CD4-positive, alpha-beta T cell treated with Interleukin-1 beta for 1 hour (primary cell): ENCODE measurements at places on chromosomes 7 and 10.

DNA sequence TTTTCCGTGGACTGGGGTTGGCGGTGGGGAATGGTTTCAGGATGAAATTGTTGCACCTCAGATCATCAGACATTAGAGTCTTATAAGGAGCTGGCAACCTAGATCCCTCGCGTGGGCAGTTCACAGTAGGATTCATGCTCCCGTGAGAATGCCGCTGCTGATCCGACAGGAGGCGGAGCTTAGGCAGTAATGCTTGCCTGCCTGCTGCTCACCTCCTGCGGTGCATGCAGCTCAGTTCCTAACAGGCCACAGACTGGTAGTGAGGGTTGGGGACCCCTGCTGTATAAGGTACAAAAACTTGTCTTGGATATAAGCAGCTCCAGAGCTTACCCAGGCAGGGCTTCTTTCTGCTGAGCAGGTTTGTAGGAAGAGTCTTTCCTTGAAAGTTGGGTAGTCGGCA lies 53.9 kb downstream of the SHH start:
- no peak for DNase-seq

DNA sequence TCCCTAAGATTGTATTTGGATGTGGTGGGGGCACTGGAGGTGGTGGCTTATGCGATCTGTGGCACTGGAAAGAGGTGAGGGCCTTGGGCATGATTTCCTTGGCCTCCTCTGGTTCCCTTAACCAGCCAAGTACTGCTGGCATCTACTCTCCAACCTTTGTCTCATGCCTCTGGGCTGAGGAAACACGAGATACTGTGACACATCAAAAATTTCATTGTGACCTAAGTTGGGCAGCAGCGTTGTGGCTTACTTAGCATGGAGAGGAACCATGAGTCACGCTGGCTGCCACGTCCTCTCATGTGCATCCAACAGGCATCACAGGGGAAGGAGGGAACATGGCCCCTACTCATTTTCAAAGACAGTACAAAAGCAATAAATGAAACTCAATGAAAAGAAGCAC lies 29.7 kb upstream of the GSDME start:
- no peak for DNase-seq

GRCh38 chr10:51251110-51251509 lies 176.8 kb downstream of the PRKG1 start:
- no peak for DNase-seq

GRCh38 chr10:70479165-70479581 lies 606 bp downstream of the PALD1 start:
- DNase-seq: no peak

DNA sequence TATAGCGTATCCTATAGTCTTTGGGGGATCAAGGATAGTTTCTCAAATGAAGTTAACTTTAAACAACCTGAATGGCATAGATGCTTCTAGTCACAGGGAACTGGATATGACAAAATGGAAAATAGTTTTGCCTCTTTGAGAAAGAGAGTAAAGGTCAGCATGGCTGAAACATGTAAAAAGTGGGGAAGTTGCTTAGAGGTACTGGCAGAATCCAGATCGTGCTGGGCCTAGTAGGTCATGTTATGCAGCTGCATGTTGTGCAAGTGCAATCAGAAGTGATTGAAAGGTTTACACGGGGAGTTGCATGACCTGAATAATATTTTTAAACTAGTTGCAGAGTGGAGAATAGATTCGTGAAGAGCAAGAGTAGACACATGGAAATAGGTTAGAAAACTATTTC lies 201.1 kb upstream of the HDAC9 start:
- no peak for DNase-seq

- no peak for DNase-seq
These were observed 231.5 kb upstream of the NRP1 start for GRCh38 chr10:33566001-33566400.

GRCh38 chr7:50507898-50508470 lies 57.2 kb downstream of the DDC start:
- DNase-seq: no peak

DNA sequence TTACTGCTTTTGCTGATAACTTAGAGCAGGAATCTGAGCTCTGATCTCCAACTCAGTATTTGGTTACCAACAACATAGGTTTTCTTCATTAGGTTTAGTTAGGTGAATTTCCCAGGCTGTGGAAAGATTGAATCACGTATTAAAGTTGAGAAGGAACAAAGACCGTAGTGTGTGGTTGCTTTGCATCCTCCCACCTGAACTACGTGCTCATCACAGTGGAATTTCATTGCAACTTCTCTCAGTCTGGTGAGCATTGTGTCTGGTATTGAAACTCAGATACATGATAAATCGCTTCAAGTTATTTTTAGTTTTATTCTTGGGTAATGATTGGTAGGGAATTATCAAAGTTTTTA lies 139.4 kb upstream of the AKR1E2 start:
- no peak for DNase-seq

DNA sequence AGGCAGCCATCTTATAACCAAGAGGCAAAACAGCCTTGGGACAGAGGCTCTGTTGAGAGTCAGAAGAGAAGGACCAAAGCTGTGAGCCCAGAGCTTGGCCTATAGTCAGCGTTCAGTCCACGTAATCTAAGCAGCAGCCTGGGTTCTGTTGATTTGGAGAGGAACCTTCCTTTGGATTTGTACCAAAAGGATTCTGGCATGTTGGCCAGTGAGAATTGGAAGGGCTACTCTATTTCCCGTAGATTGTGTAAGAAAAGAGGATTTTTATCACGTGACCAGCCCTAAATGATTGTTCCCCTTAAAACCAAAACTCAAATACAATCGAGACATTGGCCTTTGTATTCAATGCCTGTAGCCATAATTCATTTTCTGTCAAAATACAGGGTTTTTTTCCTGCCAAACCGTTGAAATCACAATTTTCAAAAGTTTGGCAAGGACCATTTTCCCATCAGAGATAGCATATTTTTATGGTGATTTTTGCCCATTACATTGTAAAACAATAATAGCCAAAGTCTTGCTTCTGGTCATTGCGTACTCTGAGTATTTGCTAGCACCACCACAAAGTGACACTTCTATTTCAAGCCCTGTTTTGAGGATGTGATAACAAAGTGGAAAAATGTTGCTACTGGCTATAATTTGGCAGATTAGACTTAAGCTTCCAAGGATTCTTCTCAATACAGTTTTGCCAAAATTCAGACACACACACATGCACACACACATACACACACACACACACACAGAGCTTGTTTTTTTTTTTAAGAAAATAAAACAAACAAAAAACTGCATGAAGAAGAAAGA lies 23.1 kb upstream of the BMPER start:
- DNase-seq: no peak

DNA sequence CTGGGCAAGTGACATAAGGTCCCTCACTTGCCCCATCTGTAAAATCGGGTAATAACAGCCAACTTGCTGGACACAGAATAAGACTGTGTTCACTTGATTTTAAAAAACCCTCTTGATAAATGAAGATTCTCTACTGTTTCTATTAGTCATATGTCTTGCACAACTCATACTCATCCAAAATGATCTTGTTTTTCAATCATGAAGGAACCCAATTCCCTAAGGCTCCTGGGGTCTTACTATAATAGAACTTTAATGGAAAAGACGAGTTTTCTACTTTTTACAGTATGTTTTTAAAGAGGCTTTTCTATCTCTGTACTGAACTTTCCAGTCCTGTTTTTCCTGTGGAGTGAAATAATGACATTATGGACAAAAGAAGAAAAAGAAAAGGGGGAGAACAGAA lies 103.8 kb downstream of the ARID5B start:
- DNase-seq: no peak

GRCh38 chr7:18366394-18366793 lies 129.2 kb upstream of the HDAC9 start:
- DNase-seq: no peak

DNA sequence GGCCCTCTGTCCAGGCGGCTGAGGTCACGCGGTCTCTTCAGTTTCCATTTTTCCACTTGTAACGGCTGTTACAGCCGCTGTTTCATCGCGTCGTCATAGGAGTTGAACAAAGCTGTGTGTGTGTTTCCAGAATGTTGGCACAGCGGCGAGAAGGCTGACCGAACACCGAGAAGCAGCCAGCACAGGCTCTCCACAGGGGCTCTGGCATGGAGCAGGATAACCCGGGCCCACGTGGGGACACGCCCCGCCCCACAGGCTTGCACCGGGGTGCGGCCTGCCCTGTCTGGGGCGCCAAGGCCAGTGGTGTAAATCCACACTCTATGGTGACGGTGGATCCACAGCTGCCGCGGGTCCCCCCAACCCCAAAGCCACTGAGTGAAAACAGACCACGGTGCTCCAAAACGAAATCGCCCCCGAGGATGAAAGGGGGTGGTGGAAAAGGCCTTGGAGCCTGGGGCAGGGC lies 448.2 kb downstream of the DNAJB6 start:
- DNase-seq: no peak

GRCh38 chr10:100909501-100910263 lies 3.1 kb upstream of the SLF2 start:
- DNase-seq: no peak

GRCh38 chr10:83476211-83476610 lies 663.1 kb upstream of the GHITM start:
- no peak for DNase-seq

DNA sequence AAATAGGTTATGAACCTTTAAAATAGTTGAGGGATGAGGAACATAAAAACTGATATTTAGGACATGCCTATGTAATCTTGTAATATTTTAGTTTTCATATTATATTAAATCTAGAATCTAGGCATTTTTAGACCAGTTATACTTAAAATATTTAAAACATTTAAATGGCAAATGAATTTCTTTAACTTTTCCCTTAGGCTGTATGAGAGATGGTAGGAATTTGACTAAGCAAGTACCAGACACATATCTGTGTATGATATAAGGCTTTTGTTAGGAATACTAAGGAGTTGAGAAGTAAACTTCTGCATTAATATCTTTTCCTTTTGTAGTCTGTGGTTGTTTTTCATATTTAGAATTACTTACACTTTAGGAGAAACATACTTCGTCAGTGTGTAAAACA lies 25.1 kb downstream of the SEPTIN7 start:
- no peak for DNase-seq

GRCh38 chr7:37311355-37311754 lies 137.3 kb downstream of the ELMO1 start:
- peak; percentile 40 for DNase-seq

DNA sequence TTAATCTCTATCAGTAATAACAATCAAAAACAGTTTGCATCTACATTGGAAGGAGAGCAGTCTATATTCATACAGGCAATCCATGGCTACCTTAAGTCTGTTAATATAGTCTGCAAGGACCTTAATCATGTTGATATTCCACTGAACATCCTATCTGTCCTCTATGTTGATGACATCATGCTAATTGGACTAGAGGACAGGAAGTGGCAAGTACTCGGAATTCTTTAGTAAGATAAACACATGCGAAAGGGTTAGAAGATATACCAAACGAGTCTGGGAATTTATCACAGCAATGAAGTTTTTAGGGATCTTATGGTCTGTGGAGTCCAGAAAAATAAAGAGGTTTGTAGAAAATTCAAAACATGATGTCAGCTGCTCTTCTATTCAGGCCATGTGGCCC lies 11.3 kb upstream of the SAMD9L start:
- no peak for DNase-seq

DNA sequence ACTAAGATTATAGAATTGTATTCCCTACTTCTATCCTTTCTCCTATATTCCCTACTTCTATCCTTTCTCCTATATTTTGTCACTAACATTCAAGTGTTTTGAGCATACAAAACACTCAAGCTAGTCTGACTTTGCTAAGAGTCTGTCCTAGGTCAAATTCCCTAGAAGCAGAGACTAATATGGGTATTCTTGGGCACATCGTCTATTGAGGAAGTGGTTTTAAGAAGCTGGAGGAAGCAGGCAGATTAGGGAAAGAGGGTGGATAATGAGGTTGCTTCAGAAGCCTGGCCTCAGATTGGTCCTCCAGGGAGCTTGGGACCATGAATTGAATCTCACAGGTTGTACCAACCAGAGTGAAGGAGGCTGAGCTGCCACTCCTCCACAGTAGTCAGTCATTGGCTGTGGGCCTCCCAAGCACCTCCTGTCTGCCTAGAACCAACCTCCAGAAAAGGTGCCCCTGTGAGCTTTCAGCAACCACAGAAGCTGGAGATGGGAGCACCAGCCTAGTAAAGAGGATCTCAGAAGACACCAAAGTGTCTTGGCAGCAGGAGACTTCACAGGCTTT lies 295.9 kb upstream of the PHF14 start:
- no peak for DNase-seq

GRCh38 chr7:121219026-121219425 lies 109.8 kb upstream of the WNT16 start:
- no peak for DNase-seq

GRCh38 chr7:158549616-158550393 lies 37.8 kb downstream of the PTPRN2 start:
- no peak for DNase-seq

DNA sequence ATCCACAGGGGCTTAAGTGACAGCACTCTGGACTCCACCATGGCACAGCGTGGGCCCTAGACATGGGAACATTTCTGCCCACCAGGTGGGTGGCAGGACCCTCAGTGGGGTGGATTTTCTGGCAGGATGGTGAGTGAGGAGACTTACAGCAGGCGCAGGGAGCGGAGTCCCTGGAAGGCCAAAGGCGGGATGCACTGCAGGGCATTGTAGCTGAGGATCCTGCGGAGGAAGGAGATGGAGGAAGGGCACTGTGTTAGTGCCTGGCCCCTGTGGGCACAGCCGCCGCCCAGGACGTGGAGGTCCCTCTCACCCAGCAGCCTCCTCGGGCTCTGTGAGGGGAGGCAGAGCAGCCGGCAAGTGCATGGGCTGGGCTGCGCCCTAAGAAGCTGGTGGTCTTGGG lies 154.3 kb downstream of the SLIT1 start:
- no peak for DNase-seq

DNA sequence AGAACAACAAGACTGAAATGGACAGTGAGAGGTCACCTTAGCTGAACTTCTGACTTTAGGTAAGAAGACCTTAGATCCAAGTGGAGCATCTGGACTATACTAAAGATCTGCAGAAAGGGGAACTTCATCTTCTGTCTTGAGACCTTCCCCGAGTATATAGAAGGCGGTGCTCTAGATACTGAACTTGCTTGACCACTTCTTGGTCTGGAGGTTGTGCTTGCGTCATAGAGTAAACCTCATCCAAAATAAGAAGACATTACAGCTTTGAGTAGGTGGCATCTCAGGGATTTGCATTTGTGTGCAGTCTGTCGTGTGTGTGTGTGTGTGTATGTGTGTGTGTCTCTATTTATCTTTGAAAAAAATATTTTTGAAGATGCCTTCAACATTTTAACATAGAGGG lies 157.5 kb downstream of the CHN2 start:
- no peak for DNase-seq

DNA sequence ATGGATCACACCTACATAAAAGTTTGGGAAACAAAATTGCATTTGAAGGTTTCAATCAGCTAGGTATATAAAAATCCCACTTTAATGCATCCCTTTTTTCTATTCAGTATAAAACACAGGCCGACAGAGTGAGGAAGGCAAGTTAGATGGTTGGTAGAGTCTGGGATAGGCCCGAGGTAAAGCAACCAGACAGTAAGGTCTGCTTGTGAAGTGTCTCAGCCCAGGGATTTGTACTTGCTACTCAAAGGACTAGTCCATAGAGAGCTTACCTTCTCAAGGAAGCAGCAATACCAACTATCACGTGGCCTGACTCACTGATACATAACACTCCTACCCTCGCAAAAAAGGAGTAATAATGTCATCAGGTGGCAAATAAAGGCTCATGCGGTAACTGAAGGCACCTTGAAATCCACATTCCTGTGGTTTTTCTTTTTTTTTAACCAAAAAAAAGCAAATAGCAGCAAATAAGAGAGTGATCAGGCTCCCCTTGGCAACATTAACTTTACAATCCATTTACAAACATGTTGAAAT lies 56.2 kb upstream of the ATP6V0A4 start:
- DNase-seq: no peak

- DNase-seq: no peak
These were observed 53.8 kb upstream of the CPXM2 start for GRCh38 chr10:123945325-123945920.

GRCh38 chr10:4121502-4122380 lies 336.7 kb upstream of the KLF6 start:
- DNase-seq: peak; percentile 6
